ENCODE measurements at places on chromosomes 6 and 20.

- DNase-seq, result peak; percentile 28
These were observed 86.3 kb upstream of the PROKR2 start for GRCh38 chr20:5402903-5403531.

DNA sequence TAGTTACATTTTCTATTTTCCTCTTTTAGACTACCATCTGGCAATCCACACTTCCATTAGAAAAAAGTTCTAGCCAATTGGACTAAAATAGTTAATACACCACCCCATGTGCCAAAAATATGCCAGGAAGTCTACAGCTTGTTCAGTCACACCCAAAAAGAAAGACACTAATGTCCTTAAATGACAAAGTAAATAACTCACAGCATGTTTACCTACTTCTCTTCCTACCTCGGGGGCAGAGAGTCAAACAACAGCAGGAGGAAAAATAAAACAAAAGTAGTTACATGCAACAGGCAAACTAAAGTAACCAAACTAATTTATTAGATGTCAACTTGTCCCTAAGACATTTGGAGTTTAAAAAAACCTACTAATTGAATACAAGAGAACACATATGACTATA, 57.0 kb downstream of the UBE3D start:
- no peak for DNase-seq

DNA sequence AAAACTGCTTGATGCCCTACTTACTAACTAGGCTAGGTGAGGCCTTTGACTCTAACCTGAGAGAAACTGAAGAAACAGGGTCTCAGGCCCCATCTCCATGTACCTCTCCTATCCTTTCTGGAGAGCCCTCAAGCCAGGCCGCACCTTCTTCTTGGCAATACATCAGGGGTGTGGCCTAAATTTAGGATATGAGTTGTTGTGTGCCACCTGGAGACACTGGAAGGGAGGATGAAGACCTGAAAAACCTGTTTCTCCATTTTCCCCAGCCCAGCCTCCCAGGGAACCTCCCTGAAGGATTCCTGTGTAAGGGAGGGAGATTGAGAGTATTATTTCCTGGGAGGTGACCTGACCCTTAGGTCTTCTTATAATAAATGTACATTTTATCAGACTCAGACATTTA, 3.1 kb downstream of the LY6G6D start:
- no peak for DNase-seq

DNA sequence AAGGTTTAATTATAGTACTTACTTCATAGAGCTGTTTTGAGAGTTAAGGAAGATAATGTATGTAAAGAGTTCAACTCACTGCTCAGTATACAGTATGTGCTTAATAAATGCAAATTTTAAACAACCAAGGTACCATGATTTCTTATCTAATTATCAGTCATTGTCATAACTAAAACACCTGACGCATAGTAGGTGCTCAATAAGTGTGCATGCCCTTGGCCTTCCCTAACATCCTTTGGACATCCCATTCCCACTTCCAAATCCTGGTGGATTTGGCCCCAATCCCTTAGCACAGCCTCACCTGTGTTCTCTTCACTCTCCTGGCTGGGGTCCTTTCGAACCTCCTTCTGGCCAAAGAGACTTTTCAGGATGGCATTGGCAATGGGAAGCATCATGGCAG, 41.1 kb downstream of the SLC13A3 start:
- DNase-seq, result no peak

GRCh38 chr20:55805138-55805537, 200.2 kb downstream of the CBLN4 start:
- DNase-seq, result no peak

GRCh38 chr6:72461144-72461543, 160.7 kb upstream of the KCNQ5 start:
- no peak for DNase-seq

- DNase-seq, result no peak
These were observed 56.6 kb downstream of the MTHFD1L start for GRCh38 chr6:150922137-150922536.
